ENCODE measurements at places on chromosomes 1 and 21.

DNA sequence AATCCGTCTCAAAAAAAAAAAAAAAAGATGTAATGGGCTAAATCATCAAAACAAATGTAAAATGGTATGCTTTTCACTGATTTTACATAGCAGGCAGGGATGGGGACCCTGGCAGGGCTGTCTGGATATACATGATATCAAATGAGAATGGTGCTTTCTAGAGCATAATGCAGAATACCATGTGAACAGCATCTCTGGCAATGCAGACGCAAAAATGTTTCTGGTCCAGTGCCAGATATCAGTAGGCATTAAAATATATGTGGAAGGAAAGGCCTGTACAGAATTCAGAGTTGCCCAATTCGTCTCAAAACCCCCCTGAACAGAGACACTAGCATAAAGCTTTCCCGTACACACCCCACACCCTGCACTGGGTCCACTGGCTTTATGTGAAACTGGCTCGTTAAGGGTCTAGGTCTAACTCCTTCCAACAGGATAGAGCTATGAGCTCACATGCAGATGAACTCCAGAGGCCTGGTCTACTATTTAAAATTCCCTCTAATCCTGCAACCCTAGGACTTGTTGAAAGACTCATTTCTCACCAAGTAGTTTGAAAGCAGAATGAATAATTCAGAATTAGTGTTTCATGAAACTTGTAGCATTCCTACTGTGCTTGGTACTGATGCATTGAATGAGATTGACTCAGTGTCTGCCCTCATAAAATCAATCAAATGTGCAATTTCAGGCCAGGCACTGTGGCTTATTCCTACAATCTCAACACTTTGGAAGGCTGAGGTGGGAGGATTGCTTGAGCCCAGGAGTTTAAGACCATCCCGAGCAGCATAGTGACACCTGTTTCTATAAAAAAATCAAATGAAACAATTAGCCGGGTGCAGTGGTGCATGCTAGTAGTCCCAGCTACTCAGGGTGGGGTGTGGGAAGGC, 2.6 kb upstream of the MYSM1 start:
- DNase-seq, result no peak

- no peak for DNase-seq
Measured at GRCh38 chr1:46614604-46614984, 2.0 kb downstream of the MOB3C start.

GRCh38 chr21:39012326-39013230, 170.7 kb downstream of the PSMG1 start:
- DNase-seq, result no peak

- DNase-seq, result no peak
Measured at GRCh38 chr1:235673981-235674380, 24.4 kb upstream of the GNG4 start.

GRCh38 chr21:20882462-20883407, 115.5 kb upstream of the NCAM2 start:
- peak; percentile 81 for DNase-seq

- no peak for DNase-seq
Measured at GRCh38 chr1:35080171-35080854, 1.1 kb downstream of the ZMYM1 start.

DNA sequence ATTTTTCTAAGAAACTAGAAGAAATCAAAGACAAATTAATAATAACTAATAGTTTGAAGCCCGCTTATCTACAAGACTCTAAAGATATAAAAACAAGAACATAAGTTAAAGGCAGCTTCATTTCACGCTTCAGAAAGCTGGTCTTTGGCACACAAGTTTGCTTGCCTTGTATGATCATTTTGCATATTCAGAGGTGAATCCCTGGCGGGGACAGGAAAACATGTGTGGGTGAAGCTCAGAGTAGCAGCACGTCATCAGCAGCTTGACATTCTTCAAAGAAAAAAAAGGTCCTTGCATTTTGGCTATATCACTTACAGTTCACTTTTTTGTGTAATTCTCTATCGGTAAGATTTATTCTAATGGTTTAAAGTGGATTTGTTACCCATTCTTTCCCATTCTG, 1911.8 kb downstream of the MRPL39 start:
- DNase-seq, result no peak

DNA sequence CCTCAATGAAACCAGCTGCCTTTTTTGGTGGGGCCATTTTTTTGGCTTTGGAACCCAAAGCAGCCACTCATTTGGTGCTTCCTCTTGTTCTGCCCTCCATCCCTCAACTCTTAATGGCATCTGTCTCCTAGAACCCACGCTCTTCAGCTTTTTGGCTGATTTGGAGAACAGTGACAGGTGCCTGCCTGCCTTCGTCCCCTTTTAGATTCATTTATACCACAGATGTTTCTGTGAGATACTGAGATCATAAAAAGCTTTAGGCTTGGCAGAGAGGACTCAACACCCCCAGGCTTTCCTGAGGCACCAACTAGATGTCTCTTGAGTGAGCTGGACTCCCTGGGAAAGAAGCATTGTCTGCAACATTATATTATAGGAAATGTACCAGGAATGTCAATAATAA, 20.4 kb upstream of the YTHDF2 start:
- DNase-seq, result no peak

DNA sequence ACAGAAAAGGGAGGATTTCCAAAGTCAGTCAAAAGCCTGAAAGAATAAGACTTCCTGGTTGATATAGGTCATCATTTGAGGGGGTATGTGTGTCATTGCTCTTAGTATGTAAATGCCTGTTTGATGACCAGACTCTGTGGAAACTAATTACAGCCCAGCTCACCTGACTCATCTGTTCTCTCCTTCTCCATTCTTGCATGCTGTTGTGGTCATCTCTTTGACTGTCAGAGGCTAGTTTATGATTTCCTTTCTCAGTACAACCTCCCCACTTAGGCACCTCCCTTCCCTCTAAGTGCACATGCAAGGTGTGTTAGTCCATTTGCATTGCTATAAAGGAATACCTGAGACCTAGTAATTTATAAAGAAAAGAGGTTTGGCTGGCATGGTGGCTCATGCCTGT, 2.4 kb upstream of the C1orf116 start:
- peak; percentile 53 for DNase-seq

Data from fibroblast of skin of back (primary cell).